ENCODE measurements at places on chromosomes 6 and 20.
A peak's percentile ranks its signal among the peaks of the same experiment; 100 is the strongest.

DNA sequence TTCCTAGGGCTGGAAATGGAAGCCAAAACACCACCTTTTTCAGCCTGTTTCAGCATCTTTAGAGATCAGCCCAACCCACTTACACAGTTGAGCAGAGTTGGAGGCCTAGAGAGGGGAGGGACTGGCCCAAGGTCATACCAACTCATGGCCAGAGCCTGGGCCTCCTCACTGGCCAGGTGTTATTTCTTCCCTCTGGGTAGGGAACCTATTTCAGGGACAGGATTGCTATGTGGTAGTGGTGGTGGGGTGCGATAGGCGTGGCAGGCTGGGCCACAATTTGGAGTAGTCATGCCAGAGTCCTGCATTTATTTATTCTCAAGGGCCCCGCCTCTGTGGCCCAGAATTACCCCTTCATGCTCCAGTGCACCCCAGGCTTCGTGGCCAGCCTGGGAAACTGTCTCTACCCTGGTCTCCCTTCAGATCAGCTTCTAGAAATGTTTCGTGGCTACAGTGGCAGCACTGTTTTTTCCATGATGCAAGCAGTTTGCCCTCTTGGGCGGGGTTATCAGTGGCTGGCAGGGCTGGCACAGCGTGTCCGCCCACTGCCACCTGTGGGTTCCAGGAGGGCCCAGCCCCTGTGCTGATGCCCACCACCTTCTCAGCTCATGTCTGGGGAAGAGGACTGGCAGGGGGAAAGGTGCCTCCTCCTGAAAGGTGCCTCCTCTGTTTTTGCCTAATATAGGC, 6.2 kb downstream of the VEGFA start:
- DNase-seq, result no peak

DNA sequence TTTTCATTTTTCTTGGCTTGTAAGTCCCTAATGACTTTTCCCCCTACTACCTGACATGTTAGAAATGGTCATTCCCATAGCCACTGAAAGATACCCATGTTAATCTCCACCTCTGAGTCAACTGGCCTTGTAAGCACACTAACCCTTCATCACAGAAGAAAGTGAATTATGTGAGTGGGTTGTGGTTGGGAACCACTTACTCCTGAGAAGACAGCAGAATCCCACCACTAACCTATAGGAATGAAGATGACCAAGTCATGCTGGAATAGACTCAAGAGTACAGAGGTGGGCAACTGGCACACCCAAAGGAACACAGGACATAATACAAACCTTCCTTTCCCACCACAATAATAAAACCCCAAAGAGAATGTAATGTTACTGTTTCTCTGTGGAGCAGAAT, 30.1 kb downstream of the RAMACL start:
- no peak for DNase-seq

GRCh38 chr20:35941620-35942019, 12.7 kb downstream of the SCAND1 start:
- no peak for DNase-seq

DNA sequence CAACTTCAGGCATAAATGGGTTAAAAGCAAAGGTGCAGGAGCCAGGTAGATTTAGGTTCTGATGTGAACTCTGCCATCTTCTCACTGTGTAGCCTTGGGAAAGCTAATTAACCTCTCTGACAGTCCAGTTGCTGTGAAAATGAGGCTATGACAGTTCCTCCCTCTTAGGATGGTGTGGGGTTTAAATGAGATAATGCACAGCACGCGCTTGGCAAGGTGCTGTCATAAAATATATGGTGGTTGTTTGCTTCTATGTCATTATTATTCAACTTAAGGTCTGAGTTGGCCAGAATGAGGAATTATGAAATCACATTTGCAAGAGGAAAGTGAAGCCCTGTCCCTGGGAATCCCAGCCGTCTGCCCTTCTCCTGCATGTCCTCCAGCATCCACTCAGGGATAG, 15.5 kb upstream of the BCAS1 start:
- no peak for DNase-seq

DNA sequence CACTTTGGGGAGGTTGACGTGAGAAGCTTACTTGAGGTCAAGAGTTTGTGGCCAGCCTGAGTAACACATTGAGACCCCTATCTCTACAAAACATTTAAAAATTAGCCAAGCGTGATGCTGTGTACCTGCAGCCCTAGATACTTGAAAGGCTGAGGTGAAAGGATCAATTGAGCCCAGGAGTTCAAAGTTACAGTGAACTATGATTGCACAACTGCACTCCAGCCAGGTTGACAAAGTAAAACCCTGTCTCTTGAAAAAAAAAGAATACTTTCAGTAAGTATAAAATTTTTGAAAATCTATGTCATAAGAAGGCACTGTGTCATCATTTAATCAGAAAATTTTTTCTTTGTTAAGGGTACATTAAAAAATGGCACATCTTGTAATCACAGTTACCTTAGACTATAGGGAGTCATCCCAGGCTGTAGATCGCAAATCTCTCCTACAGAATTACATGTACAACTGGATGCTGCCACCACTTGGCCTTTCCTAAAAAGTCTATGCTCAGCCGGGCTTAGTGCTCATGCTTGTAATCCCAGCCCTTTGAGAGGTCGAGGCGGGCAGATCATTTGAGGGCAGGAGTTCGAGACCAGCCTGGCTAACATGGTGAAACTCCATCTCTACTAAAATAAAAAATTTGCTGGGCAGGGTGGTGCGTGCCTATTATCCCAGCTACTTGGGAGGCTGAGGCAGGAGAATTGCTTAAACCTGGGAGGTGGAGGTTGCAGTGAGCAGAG, 17.0 kb upstream of the MRS2 start:
- DNase-seq, result no peak

- DNase-seq, result no peak
Measured at GRCh38 chr6:144189351-144189750, 39.0 kb downstream of the STX11 start.

GRCh38 chr20:53677447-53678314, 84.0 kb upstream of the ZNF217 start:
- peak; percentile 45 for DNase-seq

DNA sequence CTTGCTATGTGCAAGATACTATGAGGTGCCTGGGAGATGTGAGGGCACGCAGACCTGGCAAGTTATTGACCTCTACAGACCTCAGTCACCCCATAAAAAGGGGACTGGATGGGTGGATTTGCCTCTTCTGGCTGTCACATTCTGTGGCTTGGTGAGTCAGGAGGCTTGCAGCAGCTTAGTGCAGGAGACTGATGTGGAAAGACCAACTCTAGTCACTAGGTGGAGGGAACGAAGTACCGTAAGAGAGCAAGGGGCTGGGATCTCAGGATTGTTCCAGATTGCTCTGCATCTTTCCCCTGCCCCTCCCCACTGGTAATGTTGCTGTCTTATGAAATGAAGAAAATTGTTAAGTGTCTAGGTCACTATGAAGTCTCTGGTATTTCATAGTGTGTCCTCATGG, 3.3 kb downstream of the MAPRE1 start:
- peak; percentile 40 for DNase-seq

- no peak for DNase-seq
Measured at GRCh38 chr6:37256692-37257319, 766 bp upstream of the TBC1D22B start.

GRCh38 chr20:56373942-56374341, 15.2 kb downstream of the FAM210B start:
- DNase-seq, result no peak

DNA sequence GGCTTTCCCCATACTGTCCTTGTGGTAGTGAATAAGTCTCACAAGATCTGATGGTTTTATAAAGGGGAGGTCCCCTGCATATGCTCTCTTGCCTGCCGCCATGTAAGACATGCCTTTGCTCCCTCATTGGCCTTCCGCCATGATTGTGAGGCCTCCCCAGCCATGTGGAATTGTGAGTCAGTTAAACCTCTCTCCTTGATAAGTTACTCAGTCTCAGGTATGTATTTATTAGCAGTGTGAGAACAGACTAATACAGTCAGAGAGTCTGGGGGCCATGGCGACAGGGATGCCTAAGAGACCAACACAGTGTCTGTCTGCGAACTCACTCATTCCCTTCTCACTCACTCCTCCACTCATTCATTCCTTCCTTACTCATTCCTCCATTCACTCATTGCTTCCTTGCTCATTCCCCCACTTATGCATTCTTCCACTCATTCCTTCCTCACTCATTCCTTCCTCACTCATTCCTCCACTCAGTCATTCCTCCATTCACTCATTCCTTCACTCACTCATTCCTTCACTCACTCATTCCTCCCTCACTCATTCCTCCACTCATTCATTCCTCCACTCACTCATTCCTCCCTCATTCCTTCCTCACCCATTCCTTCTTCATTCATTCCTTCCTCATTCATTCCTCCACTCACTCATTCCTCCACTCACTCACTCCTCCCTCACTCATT, 137.5 kb upstream of the AGPAT4 start:
- no peak for DNase-seq

DNA sequence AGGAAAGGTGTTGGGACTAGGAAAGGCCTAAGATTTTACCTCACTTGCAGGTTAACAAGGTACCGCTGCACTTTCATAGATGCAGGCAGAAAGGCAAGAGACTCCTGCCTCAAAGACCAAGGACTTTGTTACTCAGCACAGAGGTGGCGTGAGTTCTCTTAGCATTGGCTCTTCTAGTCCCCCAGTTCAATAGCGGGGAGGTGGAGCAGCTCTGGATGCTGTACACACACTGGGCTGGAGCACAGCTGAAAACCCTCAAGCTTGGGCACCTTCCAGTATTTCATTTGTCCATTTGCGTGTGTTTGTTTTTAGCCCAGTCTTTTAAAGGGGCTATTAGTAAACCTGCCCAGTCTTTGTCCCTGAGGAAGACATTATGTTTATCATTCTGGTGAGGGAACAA, 345.2 kb downstream of the FARS2 start:
- no peak for DNase-seq

DNA sequence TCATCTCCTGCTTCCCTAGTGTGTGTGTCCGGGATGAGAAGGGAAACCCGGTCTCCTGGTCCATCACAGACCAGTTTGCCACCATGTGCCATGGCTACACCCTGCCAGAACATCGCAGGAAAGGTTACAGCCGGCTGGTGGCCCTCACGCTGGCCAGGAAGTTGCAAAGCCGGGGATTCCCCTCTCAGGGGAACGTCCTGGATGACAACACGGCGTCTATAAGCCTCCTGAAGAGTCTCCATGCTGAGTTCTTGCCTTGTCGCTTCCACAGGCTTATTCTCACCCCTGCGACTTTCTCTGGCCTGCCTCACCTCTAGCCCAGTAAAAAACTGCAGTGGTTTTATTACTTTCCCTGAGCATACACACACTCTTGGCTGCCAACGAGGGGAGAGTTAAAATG, 23.9 kb upstream of the C6orf141 start:
- DNase-seq, result no peak

DNA sequence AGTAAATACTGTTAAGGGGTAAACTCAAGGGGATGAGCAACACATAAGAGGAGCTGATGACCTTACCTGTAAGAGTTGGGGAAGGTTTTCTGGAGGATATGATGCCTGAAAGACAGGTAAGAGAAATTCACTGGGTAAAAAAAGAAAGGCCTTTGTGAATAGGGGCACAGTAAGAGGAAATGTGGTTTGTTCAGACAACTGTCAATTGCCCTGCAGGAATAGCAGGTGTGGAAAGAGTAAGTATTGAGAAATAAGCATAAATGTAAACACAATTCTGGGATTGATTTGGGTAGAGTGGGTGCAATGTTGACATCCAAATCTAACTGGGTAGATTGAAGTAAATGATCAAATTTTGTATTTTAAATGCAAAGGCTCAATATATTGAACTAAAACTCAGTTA, 670.0 kb downstream of the DHX35 start:
- no peak for DNase-seq

DNA sequence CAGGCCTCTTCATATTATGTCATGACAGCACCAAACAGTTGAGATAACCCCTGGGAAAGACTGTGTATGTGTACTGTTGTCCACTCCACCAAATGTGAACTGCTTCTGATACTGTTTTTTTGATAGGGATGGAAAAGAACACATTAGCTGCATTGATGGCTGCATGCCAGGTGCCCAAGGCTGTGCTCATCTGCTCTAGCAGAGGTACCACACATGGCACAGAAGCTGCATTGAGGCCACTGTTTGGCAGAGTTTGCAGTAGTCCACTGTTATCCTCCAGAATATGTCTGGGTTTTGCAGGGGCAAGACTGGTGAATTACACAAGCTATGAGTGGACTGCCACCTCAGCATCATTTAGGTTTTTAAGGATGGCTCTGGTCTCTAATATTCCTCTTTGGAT, 28.2 kb upstream of the ELMO2 start:
- no peak for DNase-seq

DNA sequence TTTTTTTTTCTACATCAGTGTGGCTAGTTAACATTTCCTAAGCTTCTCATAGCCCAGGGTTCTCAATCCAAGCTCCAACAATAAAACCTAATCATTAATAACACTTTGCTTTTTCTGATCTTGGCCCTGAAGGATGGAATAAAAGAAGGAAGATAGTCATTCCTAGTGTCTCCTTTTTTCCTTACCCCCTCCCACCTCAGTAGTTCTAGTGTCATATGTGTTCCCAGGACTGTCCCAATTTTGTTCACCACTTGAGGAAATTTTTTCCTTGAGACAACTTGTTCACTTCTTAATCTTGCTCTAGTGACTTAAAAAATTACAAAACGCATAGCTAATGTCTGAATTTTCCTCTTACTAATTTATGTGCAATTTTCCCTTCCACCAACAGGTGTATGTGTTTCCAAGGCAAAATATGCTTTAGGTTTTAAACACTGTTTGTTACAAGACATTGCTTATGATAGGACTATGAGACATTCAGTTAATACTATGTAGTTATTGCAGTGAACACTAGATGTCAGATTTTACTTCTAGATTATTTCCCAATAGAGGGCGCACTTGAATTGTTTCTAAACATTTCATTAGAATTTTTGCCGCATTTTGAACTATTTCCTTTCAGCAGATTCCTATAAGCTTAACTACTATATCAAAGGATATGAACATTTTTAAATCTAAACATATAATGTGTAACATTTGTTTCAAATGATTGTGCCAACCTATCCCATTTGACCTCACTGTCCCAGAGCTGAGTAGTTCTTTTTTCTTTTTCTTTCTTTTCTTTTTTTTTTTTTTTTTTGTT, 18.5 kb upstream of the C6orf141 start:
- DNase-seq, result no peak

DNA sequence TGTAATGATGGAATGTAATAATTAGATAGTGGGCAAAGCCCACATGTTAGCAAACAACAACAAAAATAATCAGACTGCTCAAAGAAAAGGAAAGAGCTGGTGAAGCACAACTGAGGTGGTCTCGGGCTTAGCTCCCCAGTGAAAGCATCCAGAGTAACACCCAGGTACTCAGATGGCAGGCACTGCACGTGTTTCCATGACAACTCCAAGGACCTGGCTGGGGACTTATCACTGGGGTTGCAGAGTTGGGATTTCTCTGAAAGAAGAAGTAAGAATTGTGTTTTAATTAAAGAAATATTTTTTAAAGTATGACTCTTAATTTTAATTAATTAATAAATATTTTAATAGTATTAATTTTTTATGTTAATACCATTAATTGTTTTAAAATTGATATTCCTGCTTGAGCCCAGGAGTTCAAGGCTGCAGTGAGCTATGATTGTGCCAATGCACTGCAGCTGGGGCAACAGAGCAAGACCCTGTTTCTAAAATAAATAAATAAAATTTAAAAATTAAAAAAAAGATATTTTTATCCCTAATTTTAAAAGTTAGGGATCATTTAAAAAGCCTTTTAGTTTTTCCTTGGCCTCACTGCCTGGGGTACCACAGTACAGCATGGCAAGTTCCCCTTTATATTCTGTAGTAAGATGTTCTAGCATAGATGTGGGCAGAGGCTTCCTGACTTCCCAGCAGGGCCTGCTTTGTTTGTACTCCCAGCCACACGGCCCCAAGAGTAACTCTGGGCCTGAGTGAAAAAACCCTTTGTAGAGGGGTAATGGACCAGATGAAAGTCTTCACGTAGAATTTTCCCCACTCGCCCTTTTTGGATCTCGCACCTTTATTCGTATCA, 42.2 kb upstream of the UST start:
- DNase-seq, result no peak

- DNase-seq, result no peak
Measured at GRCh38 chr20:41320976-41321375, 3.4 kb upstream of the ZHX3 start.
